ENCODE measurements at places on chromosomes 1 and 21.

GRCh38 chr1:222582099-222582774 is 7.5 kb downstream of the TAF1A start:
- DNase-seq, result no peak

DNA sequence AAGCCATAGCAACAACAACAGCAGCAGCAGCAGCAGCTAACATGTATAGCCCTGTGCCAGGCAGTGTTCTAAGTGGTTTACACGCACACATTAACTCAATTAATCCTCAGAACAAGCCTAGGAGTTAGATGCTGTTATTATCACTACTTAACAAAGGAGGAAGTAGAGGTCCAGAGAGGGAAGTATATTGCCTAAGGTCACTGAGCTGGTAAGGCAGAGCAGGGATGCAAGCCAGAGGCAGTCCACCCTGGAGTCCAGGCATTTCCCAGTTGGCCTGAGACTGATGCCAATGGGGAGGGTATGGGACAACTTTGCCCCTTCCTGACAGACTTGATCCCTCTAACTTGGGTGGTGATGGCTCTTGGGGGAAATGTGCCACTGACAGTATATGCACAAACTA is 6.8 kb downstream of the CDC14A start:
- DNase-seq, result no peak

DNA sequence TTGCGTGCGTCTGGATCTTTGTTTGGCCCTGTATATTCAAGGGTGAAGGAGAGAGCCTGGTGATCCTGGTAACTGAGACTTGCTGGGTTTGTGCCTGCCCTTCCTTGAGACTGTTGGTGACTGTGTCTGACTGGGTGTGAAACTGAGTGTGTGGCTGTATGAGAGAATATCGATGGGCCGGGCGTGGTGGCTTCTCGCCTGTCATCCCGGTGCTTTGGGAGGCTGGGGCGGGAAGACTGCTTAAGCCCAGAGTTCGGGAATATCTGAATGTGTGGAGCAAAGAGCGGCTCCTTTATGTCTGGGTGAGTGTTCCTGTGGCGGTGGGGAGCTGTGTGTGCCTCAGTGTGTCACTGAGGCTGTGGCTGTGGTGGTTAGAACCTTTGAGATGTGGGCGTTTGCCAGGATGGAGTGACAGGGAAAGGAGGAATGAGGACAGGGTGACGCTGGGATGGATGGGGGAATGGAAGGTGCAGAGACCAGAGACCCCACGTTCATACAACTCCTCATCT is 2.7 kb upstream of the MARCKSL1 start:
- no peak for DNase-seq

DNA sequence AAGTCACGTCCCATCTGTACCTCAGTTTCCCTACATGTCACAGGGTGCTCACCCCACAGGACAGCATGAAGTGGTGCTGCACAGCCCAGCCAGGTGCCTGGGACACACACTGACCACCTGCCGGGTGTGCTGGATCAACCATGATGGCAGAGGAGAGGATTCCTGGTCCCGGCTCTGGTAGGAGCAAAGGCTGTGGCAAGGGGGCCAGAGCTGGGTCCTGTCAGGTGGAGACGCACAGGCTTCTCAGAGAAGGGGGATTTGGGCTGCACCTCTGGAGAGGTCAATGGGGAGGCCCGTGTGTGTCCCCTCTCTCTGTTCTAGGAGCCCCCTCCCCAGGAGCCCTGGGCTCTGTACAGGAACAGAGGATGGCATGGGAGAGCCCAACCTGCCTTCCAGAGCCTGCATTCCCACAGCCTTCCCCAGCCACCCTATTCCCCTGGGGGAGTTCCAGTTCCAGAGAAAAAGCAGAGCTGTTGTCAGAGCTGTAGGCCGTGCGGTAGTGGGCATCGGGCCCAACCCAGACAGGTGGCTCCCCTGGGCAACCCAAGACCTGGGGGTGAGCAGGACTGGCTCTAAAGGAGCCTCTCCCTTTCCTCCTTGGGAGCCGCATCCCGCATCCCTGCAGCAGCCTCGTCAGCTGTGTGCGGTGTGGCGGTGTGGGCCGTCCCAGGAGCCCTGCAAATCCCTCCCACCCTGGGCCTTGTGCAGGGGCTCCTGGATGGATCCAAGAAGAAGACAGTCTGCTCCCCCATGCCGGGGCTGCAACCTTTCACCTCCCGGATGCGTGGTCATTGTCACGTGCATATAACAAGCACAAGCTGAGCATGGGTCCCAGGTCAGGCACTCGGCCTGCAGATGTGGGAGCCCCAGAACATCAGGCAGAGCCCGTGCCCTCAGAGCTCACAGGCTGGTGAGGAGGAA is 2.9 kb upstream of the TFF3 start:
- no peak for DNase-seq

GRCh38 chr1:10704368-10704882 is 92.0 kb downstream of the CASZ1 start:
- no peak for DNase-seq

- DNase-seq, result no peak
These were observed 3.7 kb downstream of the CSTB start for GRCh38 chr21:43772425-43772821.

DNA sequence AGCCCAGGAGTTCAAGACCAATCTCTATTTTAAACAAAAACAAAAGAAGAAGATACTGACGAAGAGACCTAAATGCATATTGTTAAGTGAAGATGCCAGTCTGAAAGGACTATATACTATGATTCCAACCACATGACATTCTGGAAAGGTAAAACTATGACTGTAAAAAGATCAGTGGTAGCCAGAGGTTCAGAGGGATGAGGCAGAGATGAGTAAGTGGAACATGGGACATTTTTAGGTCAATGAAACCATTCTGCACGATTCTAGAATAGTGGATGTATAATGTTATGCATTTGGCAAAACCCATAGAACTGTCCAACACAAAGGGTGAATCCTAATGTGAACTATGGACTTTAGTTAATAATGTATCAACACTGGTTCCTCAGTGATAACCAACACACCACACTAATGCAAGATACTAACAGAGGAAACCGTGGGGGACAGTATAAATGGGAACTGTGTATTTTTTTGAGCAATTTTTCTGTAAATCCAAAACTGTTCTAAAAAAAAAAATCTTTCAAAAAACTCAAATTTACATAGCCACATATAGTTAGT is 8.2 kb downstream of the RC3H1 start:
- no peak for DNase-seq

DNA sequence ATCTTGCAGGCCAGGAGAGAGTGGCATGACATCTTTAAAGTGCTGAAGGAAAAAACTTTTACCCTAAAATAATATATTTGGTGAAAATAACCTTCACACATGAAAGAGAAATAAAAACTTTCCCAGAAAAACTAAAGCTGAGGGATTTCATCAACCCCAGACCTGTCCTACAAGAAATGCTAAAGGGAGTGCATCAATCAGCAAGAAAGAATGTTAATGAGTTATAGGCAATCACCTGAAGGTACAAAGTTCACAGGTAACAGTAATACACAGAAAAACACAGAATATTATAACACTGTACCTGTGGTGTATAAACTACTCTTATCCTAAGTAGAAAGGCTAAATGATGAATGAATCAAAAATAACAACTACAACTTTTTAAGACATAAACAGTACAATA is 249.2 kb upstream of the PKN2 start:
- DNase-seq, result no peak

DNA sequence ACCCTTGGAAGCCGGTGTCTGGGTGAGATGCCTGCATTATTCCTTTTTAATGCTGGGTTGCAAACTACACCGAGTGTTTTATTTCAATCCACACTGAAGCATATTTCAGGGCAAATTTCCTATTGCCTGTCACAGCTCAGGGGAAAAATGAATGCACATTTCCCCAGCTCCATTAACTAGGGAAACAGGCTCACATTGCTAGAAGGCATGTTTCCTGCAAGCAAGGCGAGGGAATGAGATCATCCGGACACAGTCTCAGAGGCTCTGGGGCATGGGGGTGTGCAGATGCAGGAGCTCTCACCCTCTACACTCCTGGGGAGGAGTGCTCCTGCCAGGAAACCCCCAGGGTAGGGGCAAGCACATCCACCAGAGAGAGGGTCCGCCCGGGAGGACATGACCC is 24.6 kb downstream of the SYT2 start:
- DNase-seq, result no peak

DNA sequence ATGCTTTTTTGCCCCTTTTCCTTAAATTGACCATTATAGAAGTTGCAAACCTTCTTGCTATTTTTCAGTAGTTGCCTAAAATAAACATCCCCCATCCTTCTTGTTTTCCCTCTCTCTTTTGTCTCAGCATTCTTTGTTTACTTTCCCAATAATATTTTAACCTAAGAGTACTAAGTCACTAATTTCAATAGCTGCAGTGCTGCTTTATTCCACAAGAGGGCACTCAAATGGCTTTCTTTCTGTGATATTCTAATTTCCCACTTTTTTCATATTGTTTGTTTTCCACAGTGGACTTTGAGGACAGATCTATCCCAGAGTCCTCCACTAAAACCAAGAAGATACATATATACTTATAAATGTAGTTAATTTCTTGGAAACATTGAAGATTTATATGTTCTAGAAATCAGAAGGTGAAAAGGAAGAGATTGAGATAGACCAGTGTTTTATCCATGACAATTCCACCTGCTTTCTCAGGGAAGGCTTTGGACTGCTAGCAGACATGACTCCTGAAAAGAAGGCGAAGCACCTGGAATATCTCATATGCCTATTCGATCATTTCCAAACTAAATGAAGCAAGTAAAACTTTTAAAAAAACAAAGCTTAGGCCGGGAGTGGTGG is 104.8 kb upstream of the GRIK1 start:
- no peak for DNase-seq

GRCh38 chr1:2526824-2527555 is 594 bp upstream of the PANK4 start:
- DNase-seq, result no peak

GRCh38 chr1:2643414-2644077 is 10.7 kb upstream of the MMEL1 start:
- no peak for DNase-seq

GRCh38 chr1:150909585-150910180 is 16.5 kb upstream of the SETDB1 start:
- no peak for DNase-seq

- DNase-seq, result no peak
These were observed 790 bp downstream of the RPS8 start for GRCh38 chr1:44775930-44776729.

- DNase-seq, result no peak
These were observed 84.4 kb downstream of the HSF2BP start for GRCh38 chr21:43574741-43575472.

DNA sequence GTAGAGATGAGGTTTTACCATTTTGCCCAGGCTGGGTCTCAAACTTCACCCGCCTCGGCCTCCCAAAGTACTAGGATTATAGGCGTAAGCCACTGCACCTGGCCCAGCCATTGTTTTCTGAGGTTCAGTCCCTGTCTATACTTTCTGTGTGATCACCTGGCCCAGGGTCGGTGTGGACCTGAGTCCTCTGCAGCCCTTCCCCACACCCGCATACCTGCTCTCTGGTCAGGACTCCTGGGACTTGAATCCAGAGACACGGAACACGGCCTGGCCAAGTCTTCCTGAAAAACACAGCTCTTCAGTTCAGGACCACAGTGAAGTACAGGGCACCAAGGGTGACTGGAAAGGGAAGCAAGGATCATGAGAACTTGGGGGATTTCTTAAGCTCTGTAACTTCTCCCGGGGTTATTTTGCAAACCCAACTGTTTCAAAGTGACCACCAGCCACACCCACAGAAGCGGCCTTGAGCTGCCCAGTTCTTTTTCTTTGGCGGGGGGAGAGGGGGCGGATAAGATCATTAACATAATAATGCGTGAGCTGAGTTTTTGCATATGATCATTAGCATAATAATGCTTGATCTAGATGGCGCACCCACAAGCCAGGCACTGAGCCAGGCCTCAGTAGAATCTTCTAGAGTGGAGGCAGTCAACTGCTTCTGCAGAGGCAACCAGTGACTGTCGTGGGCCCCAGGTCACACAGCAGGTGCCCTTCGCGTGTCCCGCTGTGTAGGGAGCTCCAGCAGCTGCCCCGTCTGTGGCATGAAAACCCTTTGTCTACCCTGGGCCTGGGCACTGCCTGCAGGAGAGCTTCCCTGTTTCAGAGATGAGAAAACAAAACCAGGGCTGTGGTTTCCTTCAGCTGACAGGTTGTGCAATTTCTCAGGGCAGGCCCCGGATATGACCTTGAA is 1.7 kb upstream of the NADK start:
- DNase-seq, result no peak
